ENCODE measurements at places on chromosomes 12 and 14.

GRCh38 chr12:98235301-98235700, 280.1 kb upstream of the TMPO start:
- no peak for DNase-seq

GRCh38 chr12:124169577-124170284, 125.2 kb upstream of the RFLNA start:
- DNase-seq: no peak

GRCh38 chr12:116610971-116611541, 51.9 kb downstream of the MAP1LC3B2 start:
- no peak for DNase-seq

DNA sequence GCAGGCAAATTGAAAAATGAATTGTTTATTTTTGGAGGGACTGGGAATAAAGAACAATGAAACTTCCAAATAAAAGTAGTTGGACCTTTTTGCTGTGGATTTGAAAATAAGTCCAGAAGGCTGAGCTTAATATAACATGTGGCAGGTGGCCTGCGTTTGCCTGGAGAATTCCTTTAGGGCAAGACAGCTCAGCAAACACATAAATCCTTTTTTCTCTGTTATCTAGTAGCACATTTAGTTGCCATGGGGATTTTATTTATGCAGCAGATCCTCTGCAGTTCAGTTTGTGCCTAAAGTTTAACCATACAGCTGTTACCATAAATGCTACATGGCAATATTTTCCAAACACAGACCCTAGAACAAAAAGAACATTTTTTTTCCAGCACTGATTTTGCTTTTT, 180.0 kb downstream of the NPAS3 start:
- DNase-seq: no peak

- no peak for DNase-seq
These were observed 1.7 kb upstream of the LRP1 start for GRCh38 chr12:57126561-57126960.

DNA sequence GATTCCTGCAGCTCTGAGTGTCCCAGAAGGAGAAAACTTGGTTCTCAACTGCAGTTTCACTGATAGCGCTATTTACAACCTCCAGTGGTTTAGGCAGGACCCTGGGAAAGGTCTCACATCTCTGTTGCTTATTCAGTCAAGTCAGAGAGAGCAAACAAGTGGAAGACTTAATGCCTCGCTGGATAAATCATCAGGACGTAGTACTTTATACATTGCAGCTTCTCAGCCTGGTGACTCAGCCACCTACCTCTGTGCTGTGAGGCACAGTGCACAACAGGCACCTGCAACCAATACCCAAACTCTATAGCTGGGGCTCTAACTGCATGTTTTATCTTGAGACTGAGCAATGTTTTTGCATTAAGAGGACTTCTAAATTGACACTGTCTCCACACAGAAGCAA, 379.2 kb upstream of the OR4E1 start:
- no peak for DNase-seq

DNA sequence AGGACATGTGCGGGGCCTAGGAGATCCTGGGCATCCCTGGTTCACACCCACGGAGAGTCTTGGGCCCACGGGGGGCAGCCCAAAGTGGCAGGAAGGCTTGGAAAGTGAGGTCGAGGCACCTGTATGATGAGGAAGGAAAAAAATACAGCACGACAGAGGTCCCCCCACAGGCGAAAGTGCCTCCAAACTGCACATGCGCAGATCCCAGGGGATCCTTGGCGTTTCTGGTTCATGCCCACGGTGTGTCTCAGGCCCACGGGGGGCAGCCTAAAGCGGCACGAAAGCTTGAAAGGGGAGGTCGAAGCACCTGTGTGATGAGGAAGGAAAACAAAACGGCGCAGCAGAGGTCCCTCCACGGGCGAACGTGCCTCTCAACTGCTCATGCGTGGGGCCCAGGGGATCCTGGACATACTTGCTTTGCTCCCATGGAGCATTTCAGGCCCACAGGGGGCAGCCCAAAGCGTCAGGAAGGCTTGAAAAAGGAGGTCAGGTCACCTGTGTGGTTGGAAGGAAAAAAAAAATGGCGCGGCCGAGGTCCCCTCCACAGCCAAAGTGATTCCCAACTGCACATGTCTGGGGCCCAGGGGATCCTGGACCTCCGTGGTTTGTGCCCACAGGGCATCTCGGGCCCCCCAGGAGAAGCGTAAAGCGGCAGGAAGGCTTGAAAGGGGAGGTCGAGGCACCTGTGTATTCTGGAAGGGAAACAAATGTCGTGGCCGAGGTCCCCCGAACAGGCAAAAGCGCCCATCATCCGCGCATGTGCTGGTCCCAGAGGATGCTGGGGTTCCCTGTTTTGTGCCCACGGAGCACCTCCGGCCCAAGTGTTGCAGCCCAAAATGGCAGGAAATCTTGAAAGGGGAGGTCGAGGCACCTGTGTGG, 582.6 kb downstream of the ALG10 start:
- DNase-seq: no peak

DNA sequence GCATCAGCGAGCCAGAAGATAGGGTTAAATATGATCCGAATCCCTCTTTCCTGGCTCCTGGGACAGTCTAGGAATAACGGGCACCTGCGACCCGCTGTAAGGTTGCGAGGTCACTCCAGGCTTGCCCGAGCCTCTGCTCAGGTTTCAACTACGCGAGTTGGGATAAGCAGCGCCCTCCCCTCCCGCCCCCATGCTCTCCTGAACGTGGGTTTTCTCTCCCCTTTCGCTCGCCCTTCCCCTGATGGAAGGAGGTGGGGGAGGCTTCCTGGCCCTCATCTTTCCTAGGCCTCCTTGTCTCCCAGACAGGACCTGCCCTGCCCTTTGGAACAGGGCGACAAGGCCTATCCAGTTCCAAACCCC, 753 bp upstream of the ATP5MC2 start:
- DNase-seq: no peak

- no peak for DNase-seq
These were observed 294.4 kb downstream of the TMTC2 start for GRCh38 chr12:82981150-82981549.

GRCh38 chr12:700016-700415, 36.8 kb upstream of the NINJ2 start:
- no peak for DNase-seq

GRCh38 chr12:58268069-58268468, 326.7 kb downstream of the ATP23 start:
- DNase-seq: peak; percentile 19

- no peak for DNase-seq
These were observed 358.9 kb upstream of the NAV3 start for GRCh38 chr12:77471801-77472200.

DNA sequence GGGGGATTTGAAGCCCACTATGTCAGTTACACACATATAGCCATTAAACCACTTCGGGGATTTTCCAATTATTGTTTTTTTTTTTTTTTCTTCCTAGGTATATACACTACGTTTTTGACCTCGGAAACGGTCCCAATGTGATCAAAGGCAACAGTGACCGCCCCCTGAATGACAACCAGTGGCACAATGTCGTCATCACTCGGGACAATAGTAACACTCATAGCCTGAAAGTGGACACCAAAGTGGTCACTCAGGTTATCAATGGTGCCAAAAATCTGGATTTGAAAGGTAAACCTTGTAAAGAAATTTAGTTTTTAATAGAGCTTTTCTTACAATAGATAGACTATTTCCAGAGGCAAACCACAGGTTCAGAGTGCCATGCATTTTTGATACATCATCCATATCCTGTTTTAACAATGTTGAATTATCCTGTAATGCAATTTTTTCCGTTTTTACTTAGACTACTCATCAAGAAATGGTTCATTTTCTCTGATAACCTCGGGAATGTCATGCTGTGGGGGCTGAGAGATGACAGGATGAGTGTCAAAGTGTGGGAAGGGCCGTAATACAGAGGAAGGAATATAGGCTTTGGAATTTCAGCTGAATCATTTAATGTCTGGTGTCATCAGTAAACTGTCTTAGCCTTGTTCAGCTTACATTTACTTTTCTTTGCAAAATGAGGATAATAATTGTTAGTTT, 797.1 kb downstream of the NRXN3 start:
- DNase-seq: peak; percentile 5

GRCh38 chr14:51789596-51789995, 70.8 kb upstream of the GNG2 start:
- DNase-seq: no peak

DNA sequence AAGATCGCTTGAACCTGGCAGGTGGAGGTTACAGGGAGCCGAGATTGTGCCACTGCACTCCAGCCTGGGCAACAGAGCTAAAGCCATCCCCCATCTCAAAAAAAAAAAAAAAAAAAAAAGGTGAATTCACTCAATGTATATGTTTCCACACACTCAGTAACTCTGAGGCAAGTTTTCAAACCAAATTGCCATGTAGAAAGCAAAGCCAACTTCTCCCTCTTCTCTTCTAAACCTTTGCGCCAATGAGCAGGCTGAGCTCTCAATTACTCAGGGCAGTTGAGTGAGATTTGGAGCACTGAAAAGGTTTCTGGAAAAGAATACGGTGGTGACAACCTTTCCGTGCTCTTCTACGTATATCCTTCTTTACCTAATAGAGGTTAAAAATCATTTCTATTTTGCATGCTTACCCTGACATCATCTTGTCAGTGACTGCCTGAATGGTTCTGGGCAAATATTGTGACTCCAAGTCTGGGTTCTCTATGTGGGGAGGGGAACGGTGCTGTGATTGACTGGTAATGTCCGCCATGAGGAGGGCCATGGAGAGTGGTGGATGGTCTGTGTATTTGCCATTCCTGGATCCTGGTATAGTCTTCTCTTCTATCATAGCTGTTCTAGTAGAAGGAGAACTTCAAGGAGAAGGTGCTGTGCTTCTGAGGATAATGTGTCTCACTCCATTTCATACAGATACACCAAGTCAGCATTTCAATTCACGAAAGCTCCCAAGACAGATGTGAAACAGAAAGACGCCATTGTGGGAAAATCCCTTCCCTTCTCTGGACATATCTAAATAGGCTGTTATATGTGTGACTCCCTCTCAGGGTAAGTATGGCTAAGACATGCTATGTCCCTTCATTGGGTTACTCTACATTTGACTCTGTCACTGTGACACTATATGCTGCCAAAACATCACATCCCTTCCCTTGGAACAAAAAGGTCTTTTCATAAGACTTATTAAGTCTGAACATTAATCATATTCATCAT, 46.2 kb upstream of the MED13L start:
- DNase-seq: no peak

GRCh38 chr12:24996102-24996797, 47.3 kb upstream of the BCAT1 start:
- no peak for DNase-seq

- no peak for DNase-seq
These were observed 106.2 kb upstream of the NAV3 start for GRCh38 chr12:77724367-77724957.

DNA sequence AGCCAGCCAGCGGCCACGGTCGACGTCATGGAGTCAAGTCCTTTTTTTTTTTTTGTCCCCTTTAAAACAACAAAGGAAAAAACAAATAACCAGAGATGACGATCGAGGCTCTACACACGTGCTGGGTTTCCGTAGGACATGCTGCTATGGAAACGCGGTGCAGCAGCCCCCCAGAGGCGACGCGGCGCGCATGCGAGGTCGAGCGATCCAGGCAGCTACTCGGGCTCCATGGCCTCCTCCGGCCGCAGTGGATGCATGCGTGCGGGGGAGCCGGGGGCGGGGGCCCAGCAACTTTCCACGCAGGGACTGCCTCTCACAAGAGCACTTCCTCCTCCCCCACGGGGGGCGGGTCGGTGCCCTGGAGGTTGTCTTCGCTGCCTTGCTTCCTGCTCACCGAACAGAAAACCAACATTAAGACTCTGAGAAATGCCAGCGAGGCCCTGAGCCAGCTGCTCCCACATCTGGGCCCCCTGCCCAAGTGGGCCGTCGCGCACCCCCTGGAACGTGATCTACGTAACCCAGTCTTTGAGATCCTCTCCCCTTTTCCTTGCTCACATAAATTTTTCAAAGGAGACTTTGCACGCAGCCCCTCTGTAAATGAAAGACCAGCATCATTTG, 30.7 kb downstream of the P2RX4 start:
- no peak for DNase-seq

- DNase-seq: no peak
These were observed 24.6 kb upstream of the NUDT14 start for GRCh38 chr14:105205673-105206208.

- no peak for DNase-seq
These were observed 442.8 kb upstream of the FBXO33 start for GRCh38 chr14:39875028-39875427.

DNA sequence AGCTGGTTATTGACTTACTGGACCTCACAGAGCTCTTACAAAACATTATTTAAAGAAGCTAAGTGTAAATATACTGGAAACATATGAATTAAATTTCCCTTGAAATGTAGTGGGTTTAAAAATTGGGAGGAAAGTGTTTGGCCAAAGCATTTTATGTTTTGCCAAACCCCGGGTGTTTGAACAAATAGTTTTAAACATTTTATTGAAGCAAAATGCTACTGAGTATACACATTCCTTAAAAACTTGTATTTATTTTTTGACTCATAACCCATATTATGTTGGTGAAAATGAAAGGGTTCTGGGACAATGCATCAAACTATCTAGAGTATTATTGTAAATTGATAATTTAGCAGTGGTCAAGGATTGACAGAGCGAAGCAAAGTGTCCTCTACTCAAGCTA, 1048.5 kb downstream of the SLC6A15 start:
- no peak for DNase-seq

- no peak for DNase-seq
These were observed 58.8 kb downstream of the PPP2R5C start for GRCh38 chr14:101820283-101820798.

- DNase-seq: no peak
These were observed 36.0 kb downstream of the SCARB1 start for GRCh38 chr12:124827588-124828184.

- DNase-seq: no peak
These were observed 329.3 kb upstream of the DCN start for GRCh38 chr12:91511795-91512420.

DNA sequence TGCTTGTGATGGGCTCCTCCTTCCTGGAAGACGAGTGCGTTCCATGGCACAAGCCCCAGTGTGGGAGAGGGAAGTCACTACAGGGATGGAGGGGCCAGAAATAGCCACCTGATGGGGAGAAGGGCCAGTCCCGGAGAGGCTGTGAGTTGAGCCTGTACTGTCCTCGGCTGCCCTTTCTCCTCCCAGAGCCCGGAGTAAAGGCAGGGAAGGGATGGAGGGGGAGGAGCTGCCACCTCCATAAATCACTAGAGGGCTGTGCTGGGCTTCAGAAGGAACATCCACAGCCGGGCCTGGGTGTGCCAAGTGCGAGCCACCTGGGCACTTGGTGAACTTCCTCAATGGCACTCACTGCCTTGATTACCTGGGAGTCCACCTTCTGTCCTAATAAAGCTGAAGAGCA, 110.1 kb downstream of the RBM19 start:
- DNase-seq: no peak

- no peak for DNase-seq
These were observed 33.2 kb upstream of the CD69 start for GRCh38 chr12:9793779-9794395.

DNA sequence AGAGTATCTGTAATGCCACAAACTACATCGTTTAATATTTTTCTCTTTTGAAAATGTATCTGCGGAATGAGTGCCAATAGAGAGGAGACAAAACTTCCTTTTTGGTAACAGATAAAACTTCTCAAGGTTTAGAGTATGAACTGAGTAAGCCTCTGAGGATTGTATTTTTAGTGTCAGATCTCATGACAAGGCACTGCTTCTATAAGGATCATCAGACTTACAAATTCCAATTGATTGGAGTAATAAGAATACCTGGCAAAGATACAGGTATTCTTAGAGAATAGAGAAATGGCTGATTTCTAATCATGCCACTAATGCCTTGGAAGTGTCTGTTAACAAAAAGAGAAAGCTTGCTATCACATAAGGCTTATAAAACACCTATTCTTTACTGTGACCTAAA, 45.3 kb downstream of the SLC35F4 start:
- no peak for DNase-seq

GRCh38 chr14:55600784-55601561, 21.0 kb downstream of the KTN1 start:
- no peak for DNase-seq

All from skeletal muscle cell (primary cell).